Activated CD4-positive, CD25-positive, alpha-beta regulatory T cell treated with anti-CD3 and anti-CD28 coated beads, Interleukin-2, amount 50 U/mL, for 72 hours (primary cell): ENCODE measurements at places on chromosomes 2 and 18.

DNA sequence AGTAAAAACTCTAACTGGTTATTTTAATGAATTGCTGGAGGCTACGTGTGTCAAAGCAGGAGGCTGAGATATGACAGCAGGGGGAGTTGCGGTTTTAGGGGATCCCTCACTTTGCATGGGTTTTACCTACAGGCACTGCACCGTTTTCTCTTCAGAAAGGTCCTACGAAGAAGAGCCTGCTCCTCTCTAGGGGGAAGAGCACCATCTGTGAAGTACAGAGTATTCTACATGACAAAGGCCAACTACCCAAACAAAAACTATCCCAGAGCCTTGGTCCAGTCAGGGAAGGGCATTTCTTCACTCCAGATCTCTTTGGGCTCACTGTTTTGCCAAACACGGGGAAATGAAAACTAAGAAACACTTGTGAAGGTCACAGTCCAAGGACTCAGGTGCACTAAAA lies 696.7 kb upstream of the SOX11 start:
- DNase-seq: no peak

DNA sequence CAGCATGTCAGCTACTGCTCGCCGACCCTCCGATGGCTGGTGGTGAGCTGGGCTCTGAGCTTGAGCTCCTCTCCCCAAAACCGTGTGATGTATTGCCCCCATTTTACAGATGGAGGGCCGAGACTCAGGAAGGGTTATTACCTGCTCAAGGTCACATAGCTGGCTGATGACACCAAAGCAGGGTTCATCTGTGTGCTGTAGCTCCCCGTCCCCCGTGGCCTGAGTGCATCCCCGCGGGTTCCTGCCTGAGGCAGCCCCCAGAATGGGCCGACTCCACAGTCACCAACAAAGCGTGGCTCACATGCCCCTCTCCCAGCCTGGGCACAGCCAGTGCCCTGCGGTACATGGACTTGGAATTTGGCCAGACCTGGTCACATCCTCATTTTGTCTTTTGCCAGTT lies 198.6 kb downstream of the TFCP2L1 start:
- DNase-seq: no peak

DNA sequence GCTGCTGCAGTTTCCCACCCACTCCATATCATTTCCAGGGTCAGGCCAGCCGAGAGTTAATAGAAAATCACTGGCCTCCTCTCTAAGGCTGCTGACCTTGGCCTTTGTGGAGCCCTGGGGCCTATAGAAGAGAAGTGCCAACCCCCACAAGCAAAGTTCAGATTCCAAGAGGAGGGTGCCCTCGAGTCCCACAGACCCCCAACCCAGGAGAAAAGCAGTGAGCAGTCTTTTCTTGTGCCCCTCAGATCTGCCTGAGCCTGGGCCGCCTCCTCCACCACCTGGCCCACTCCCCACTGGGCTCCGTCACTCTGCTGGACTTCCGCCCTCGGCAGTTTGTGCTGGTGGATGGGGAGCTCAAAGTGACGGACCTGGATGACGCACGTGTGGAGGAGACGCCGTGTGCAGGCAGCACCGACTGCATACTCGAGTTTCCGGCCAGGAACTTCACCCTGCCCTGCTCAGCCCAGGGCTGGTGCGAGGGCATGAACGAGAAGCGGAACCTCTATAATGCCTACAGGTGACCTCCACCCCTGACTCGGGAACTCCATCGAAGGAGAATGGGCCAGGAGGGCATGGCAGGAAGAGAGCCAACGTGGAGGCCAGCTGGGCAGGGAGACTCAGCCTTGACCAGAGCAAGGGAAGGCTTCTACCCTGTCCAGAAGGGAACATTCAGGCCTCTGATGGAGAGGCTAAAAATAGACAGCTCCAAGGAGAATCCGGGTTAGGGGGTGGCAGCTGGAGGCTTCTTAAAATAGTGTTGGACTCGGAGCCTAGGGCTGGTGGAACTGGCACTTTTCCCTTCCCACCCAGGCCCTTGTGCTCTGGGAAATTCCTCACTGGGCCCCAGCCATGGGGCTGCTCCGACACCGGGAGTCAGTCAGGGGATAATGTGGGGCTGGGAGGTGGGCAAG lies 6.2 kb downstream of the PKDCC start:
- DNase-seq: no peak

- DNase-seq: no peak
These were observed 37.5 kb downstream of the ACVR1 start for GRCh38 chr2:157838442-157839161.

DNA sequence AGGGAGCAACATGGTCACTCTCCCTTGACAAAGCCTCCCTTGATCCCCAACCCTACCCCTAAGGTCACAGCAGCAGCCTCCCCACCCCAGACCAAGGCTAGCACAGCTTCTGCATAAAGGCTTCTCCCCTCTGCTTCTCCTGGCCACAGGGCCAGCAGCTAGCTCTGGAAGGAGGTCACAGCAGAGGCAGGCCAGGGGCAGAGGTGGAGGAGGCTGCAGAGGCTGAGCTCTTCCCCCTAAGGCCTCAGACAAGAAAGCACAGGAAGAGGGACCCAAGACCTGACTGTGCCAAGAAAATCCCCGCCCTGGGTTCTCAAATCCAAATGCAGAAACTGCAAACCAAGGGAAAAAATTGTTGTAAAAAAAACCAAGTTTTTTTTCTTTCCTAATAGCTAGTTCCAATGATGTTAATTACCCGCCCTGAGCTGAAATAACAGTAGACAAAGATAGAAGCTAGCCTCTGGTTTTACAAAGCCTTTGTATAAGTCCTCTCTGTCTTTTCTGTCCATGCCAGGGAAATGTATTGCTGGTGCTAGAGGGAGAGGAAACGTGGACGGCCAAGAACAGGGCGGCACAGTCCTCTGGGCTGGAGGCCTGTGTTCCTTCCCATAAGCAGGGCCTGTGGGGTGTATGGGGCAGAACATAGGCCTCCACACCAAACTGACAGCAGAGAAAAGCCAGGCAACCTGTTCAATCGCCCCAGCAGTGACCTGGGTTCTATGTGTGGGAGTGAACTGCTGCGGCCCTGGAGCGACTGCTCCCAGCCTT lies 79.5 kb downstream of the POLR1A start:
- no peak for DNase-seq

DNA sequence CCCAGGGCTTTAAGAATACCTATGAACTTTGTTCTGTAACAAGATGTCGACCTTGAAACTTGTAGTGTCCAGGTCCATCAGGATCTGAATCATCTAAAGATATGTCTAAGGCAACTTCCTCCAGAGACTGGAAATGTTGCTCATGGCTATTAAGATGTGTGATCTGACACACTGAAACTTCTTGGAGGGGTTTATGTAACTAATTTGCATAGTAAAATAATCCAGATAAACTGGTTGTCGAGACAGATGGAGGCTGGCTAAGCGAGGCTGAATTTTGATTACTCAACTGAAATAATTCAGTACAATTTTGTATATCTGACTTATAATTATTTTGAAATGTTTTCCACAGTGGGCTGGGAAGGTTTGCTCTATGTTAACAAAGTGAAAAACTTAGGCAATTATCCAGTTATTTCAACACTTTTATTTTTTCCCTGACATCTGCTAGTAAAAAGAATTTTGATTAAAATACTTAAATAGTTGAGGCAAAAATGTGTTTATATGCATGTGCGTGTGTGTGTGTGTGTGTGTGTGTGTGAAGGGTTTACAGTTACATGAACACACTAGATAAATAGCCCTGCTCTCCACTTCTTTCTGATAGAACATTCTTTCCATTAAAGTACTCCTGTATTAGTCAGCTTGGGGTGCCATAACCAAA lies 11.4 kb upstream of the MAP3K20 start:
- DNase-seq: no peak

- no peak for DNase-seq
These were observed 606.5 kb downstream of the CPS1 start for GRCh38 chr2:211162911-211163310.

- DNase-seq: no peak
These were observed 1.7 kb downstream of the MARS2 start for GRCh38 chr2:197706839-197707207.

- DNase-seq: no peak
These were observed 11.3 kb downstream of the TTLL4 start for GRCh38 chr2:218721934-218722333.

DNA sequence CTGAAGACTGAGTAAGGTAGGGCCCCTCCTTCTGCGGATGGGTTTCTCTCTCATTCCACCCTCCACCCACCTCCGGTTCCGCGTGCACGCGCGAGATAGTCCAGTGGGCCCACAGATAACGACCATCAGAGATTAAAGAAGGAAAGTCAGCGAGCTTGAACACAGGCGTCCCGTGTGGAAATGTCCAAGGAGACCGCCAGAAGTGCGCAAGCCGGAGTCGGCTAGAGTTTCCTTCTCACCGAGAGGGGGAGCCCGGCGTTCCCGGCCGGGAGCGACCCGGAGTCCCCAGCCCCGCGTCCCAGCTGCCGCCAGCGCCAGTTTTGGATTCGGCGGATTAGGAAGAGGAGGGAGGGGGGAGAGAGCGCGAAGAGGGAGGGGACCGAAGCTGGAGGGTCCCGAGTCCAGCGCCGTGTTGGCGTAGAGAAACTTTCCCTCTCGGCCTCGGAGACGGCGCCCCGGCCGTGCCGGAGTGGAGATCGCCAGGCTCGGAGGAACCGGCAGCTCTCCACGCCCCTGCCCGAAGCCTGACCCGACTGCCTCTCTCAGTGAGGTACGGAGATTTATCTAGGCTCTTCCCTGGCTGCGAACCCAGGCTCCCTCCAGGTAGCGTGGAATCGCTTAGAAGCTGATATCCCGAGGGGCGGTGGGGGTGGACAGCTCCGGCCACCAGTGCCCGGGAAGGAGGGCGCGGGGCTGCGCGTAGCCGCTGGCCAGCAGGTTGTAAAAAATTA lies at the start of gene GULP1:
TSS of gene GULP1 (plus strand) at position 258 of the 731 bp plus-strand sequence. CDS start 185,829 bp downstream, outside the sequence.
- no peak for DNase-seq

- no peak for DNase-seq
These were observed 67.3 kb downstream of the UXS1 start for GRCh38 chr2:106126705-106127281.

DNA sequence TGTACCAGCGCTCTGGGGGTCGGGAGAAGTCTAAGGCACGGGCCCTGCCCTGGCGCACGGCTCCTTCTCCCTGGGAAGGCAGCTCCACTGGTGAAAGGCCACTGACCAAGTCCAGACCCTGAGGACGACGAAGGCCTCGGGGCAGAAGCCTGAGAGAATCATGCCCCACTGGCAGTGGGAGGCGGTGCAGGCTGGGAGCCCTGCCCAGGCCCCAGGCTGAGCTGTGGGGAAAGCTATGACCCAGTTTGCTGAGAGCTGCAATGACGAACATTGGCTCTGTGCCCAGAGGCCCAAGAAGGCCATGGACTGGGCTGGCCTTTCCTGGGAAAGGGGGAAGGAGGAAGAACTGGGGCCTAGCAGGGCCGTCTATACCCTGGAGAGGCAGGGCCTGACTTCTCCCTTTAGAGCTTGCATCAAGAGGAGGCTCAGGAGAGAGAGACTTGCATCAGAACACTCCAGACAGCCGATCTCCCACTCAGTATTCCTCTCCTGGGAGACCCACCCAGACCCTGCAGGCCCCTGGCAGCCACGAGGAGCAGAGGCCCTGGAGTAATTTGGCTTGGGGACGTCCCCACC lies 32.9 kb downstream of the HS1BP3 start:
- DNase-seq: no peak

DNA sequence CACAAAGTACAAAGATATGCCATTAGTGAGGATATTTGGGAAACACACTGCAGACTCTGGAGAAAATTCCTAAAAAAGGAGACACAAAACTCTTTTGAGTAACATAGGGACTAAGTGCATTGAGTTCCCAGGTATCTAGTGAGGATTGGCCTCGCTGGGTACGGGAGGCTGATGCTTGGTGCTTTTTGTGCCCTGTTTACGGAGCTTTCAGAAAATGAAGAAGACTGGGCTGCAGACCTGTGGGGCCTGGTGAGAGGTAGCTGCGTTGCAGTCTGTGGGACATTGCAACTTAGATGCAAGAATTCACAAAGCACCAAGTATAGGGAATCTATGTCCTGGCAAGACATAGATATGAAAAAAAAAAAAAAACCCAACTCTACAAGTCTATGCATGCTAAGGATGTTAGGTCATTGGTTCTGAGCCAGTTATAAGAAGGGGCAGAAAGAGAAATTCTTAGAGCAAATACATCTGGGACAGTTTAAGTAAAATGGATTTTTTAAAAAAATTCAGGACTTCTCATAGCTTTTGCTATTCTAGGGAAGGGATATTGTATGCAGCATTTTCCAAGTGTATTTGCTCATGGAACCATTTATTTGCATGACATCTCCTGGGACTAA lies 156.0 kb downstream of the SLC4A3 start:
- no peak for DNase-seq

- DNase-seq: no peak
These were observed 51.6 kb upstream of the CPO start for GRCh38 chr2:206887745-206888144.

GRCh38 chr2:214545898-214546542 lies 135.2 kb downstream of the VWC2L start:
- DNase-seq: no peak

DNA sequence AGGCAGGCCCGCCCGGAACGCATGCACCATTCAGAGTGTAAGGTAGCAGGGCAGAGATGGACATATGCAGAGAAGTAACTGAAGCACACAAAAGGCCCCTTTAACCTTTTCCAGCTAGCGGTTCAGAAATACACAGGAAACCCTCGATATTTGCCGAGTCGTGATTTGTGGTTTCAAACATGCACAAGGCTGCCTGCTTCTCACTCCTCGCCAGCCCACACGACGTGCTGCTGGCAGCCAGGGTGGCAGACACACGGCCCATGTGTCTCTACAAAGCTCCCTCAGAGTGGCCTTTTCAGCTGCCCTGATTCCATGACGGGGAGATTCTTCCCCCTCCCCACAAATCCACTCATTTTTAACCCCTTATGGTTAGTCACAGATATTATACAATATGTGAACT lies 23.6 kb downstream of the ZBTB7C start:
- DNase-seq: no peak

DNA sequence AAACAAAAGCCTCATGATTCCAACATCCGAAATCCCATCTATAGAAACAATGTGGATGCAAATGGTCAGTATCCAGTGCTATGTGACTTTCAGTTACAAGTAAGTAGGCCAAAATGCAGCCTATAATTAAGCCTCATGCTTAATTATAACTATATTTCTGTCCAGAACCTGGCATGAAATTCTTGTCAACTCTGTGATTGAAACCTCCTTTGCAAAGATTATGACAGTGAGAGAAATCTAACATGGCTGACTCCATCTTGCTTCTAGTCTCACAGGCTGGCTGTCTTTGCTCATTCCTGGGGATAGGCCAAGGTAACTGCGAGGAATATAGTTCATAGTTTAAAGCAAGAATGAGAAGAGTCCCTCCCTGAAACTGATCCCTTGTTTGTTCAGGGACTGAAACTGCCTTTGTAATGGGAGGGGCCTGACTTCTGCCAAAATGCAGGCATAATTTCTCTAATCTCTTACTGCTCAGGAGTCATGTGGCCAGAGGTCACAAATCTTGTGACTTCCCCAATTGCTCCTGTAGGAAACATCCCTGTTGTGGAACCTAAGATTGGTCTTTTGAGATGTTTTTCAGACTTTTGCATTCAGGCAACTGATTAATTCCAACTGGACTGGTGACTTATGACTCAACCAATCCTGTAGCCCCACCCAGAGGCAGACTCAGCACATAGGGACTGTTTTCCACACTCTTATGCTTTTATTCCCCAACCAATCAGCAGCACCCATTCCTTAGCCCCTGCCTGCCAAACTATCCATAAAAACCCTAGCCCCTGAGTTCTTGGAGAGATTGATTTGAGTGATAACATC lies 84.5 kb upstream of the TLK1 start:
- no peak for DNase-seq

- no peak for DNase-seq
These were observed 22.6 kb upstream of the GIGYF2 start for GRCh38 chr2:232674491-232674890.
